Fibroblast of villous mesenchyme (primary cell): ENCODE measurements at places on chromosomes 1 and 21. TPM values are rescaled to one million over a fixed set of nuclear protein-coding genes. Genes with fewer than 3 reads are reported as not detected.

DNA sequence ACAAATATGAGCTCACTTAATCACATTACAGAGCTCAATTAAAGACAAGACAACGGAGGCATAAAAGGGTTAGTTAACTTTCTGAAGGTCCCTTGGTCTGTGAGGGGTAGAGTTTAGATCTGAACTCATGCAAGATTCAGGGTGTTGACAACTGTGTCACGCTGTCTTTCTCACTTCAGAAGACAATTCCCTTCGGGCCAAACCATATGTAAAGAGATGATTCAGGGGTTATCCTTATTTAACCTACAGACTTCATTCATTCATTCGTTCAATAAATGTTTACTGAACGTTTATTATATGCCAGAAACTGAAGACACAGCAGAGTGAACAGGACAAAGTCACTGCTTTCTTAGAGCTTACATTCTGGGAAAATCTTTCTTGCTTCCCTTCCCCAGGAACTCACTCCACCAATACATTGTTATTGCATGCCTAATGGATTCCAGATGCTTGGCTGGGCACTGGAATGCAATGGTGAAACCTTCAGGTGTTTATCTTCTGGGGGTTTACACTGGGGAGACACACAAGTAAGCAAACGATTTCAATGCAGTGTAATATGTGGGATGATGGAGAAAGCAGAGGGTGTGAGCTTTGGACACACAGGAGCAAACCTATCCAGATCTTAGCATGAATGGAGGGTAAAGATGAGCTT, 6.4 kb downstream of the XCL1 start:
- DNase-seq: peak; percentile 41

RORC gene
- under 0.01 TPM in 1 of 2 replicates, not detected in the other for total RNA-seq

DNA sequence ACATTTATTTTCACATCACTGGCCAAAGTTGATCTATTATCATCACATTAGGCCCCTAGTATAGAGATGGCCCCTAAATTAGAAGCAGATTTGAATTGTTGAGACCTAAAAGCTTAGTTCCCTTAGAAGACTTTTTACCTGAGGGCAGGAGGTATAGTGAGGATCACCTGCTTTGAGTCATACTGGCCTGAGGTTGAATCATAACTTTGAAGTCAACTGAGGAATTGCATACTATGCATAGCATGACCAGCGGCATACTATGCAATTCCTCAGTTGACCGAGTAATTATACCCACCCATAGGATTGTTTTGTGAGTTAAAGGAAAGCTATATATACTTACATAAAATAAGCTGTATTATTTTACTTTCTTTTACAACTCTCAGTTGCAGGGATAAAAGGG, 50.3 kb upstream of the DPH5 start:
- no peak for DNase-seq

- no peak for DNase-seq
These were observed 19.5 kb downstream of the UBASH3A start for GRCh38 chr21:42423197-42423675.

DNA sequence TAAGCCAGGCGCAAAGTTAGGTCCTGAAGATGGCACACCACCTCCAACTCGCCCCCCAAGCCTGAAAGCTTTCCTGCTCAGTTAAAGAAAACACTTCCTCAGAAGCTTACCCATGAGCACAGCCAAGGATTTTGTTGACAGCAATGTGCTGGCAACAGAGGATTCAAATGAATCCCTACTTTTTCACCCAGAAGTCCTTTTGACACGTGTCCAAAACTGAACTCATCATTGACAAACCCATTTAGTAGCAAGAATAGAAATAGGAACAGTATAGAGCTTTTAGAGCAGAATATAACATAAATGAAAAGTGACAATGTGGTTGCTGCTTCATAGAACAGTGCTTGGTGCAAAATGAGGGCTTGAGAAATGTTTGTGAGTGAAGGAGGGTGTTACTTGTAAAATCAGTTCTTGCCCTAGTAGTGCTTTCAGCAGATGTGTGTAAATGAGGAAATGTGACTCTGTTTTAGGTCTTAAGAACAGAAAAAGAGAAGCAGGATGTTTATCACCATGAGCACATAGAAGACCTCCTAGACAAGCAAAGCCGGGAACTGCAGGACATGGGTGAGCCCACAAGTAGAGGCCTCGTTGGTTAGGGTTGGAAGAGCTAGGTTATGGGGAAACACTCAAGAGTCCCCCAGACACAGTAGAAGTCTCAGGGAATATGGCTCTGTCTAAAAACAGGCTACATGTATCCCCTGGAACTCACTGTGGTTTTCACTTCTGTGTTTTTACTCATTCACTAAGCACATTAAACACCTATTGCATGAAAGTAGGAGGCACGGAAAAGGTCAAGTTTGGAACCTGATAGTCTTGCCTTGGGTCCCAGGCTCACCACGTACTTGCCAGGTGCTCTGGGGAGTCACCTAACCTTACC, 48.6 kb upstream of the TMEM125 start:
- DNase-seq: no peak

- peak; percentile 39 for DNase-seq
These were observed 131.8 kb upstream of the NGF start for GRCh38 chr1:115469703-115470476.

CADM3 gene
- total RNA-seq: not detected in 2 replicates

DNA sequence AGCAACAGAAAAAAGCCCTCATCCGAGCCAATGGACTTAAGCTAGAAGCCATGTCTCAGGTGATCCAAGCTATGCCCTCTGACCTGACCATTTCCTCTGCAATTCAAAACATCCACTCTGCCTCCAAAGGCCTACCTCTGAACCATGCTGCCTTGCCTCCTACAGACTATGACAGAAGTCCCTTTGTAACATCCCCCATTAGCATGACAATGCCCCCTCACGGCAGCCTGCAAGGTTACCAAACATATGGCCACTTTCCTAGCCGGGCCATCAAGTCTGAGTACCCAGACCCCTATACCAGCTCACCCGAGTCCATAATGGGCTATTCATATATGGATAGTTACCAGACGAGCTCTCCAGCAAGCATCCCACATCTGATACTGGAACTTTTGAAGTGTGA, 20.7 kb downstream of the NR5A2 start:
- DNase-seq: no peak

DNA sequence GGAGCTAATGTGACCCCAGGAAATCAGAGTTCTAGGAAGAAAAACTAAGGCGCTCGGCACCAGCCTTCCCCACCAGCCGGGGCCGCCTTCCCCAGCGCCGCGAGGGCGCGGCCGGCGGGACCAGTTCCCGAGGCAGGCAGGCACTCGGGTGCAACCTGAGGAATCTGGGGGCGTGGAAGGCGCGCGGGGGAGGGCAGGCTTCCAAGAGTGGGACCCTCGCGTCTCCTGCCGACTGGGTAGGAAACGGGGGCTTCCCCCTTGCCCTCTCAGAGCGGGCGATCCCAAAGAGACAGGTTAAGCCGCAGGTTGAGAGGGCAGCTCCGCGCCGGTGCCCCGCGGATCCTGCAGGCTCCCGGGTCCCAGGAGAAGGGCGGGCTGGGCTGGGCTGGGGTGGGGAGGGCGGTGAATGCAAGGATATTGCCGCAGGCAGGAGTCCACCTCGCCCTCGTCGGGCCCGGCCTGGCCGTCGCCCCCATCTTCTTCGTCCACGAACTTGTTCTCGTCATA, 431 bp downstream of the ARPC5 start:
- DNase-seq: peak; percentile 20

DNA sequence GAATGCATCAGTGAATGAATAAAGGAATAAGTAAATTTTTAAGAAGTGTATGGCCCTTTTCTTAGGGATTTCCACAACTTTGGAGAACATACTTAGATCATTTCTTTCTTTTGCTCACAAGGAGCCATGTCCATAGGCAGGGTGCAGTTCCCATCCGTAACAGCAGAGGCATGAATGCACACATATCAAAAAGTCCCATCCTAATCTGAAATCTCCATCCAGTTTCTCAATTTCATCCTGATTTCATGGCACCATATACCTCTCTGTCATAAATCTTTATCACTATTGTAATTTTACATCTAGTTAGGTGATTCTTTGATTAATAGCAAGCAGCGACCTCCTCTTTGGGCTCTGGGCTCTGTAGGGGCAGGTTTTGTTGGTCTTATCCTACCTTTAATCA, 359.2 kb downstream of the RRAGC start:
- DNase-seq: no peak

ZNF593OS gene
- total RNA-seq: 0.32 TPM in 1 of 2 replicates, not detected in the other

DNA sequence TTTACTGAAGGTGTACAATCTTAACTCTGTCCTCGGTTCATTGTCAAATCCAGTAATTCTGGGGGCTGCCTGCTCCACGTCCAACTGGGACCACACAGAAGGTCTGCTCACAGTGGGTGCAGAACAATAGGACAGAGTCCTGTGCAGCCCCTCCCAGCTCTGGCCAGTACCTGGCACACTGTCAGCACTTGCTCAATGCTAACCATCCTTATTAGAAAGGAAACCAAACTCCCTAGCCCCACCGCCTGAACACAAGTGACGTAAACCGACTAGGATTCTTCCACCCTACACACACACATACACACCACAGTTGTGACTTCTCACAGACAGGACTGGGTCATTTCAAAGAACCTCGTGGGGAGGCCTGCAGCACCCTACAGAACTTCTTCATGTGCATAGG, 5.2 kb downstream of the BCAR3 start:
- DNase-seq: peak; percentile 69

DNA sequence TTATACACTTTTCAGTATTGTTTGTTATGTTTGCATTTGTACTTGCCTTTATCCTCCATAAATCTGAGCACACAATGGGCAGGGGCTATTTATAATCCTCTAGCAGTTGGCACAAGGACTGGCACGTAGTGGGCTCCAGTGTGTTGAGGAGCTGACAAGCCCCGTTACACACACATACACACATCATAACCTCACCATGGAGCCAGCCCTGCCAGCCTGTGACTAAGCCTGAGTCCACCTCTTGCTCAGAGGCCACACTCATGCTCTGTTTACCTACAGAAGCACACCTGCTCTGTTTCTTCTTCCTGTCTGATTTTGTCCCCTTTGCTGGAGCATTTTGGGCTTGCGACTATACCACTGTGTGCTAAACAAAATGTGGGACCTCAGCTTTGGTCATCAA, 64.5 kb upstream of the SPATA6 start:
- DNase-seq: no peak

DNA sequence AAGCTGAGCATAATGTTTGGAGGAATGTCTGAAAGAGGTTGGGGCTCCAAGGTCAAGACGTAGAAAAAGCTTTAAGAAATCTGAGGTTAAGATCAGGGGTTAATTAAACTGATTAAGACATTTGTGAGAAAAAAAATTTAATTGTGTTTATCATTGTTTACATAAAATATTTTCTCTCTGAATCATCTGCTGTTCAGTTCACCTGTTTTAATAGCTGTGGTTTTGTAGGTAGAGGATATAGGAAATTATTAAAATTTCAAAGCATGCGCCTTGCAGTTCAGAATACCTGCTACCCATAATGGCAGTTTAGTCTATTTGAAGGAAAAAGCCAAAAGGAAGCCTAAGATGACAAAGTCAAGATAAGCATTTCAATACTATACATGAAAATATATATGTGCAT, 153.2 kb downstream of the SPATA46 start:
- DNase-seq: no peak

SLC2A5 gene
- total RNA-seq: 0.97 and 2.2 TPM in 2 replicates

KIF14 gene
- total RNA-seq: 6.4 and 14.2 TPM in 2 replicates

- DNase-seq: no peak
These were observed 15.9 kb upstream of the SPOCD1 start for GRCh38 chr1:31831397-31832378.

DNA sequence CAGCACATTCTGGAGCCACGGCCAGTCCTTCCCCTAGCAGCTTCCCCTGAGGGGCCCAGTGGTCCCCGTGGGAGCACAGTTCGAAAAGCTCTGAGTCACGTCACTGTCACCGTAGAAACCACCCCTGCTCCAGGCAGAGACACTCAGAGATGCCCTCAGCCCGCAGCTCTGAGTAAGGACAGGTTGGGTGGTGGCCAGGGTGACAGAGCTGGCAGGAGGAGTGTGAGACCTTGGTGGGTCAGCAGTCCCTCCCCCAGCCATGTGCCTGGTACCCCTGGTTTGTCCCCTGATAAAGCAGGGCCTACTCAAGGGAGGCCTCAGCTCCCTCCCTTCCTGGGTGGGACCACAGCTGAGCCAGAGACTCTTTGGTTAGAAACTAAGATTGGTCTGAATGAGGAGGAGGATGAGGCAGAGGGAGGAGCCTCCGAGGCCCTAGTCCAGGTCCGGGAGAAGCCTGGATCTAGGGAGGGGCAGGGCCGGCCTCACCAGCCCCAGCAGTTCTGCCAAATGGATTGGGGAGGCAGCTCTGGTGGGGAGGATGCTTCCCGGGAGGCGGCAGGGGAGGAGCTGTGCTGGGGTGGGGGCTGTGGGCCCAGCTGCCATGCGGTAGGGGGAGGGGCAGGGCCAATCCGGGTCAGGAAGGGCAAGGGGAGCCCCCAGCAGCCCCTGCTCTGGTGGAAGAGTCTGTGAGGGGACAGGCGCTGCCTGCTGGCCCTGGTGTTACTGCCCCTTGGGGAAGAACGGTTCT, 55.2 kb downstream of the SLC9A1 start:
- peak; percentile 81 for DNase-seq

TRPM2 gene
- total RNA-seq: under 0.01 and 0.32 TPM in 2 replicates

- no peak for DNase-seq
These were observed 15.1 kb downstream of the TAF13 start for GRCh38 chr1:109060707-109061106.

DISC1 gene
- 9.9 and 10.0 TPM in 2 replicates for total RNA-seq

DNA sequence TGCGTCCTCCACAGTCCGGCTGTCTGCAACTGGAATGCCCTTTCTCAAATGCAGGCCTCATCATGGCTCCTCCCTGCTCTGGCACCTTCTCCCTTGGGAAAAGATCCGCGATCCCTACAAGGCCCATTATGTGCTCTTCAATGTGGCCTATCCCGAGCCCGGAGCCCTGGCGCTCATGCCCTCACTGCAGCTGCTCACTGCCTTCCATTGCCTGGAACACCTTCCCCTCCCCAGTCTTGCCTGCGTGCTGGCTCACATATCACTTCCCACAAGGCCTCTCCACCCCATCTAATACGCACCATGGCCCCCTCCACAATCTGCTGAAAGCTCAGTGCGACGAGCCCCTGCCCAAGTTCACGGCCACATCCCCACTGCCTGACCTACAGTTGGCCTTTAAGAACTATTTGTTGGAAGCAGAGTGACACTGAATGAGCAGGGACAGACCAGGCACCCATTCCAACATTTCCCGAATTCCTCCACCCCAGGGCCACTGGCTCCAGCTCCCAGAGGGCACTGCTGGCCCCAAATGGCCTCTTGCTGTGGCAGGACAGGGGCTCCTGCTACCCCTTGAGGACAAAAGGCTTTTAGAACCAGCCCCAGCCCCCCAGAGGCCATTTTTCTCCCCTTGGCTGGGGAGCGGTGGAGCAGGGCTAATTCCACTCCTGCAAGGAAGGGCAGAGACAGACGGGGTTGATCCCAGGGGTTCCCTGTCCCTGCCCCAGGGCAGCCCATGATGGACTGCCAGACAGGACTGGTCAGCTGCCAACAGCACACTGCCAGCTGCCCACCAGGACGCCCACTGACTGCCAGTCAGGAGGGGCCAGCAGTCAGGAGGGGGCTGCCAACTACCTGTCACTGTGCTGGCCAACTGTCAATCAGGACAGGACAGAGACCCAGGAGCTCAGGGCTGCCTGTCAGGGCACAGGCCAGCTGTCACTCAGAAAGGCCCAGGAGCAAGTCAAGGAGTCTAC, 64.8 kb downstream of the DHRS3 start:
- DNase-seq: no peak

GRCh38 chr1:7566417-7567375, 204.4 kb upstream of the VAMP3 start:
- no peak for DNase-seq
